Kidney epithelial cell (primary cell): ENCODE measurements at places on chromosomes 13 and 19. TPM values are rescaled to one million over a fixed set of nuclear protein-coding genes. Genes with fewer than 3 reads are reported as not detected.

The REEP6 gene
- total RNA-seq = 8.7 and 9.7 TPM in 2 replicates

The MCOLN1 gene
- total RNA-seq = 13.7 and 15.3 TPM in 2 replicates

The SLITRK5 gene
- under 0.01 TPM in 2 replicates for total RNA-seq

The ADGRE2 gene
- 0.21 and 0.27 TPM in 2 replicates for total RNA-seq

The BEST2 gene
- total RNA-seq = not detected in 2 replicates

The TNFSF11 gene
- 0.14 and 0.46 TPM in 2 replicates for total RNA-seq

DNA sequence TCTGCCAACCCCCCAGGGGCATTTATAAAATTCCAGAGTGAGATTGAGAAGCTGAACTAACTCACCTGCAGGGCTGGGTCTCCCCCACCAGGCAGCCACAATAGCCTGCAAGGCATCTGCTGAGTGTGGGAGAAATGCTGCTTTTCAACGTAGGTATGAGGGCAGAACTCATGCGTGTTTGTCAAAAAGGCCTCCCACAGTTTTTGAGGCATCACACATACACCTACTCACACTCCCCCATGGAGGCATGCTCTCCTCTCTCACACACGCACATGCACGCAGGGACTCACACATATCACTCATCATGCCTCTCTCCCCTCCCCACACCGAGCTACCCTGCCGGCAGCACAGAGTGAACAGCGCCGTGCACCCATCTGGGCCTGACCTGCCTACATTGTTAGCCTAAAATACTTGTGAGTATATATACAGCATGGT lies 390.5 kb downstream of the FGF9 start:
- no peak for DNase-seq

- no peak for DNase-seq
Measured at GRCh38 chr13:101490406-101491015, 38.0 kb downstream of the ITGBL1 start.

DNA sequence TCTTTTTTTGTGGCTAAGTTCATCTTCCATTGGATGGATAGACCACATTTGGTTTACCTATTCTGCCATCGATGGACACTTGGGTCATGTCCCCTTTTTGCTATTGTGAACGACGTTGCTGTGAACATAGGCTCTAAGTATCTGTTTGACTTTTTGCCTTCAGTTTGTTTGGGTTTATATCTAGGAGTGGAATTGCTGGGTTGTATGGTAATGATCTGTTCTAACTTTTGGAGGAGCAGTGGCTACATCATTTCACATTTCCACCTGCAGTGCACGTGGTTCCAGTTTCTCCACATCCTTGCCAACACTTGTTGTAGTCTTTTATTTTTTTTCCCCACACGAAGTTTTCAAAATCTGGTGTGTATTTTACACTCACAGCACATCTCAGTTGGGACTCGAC lies 21.7 kb downstream of the BICRA start:
- no peak for DNase-seq

DNA sequence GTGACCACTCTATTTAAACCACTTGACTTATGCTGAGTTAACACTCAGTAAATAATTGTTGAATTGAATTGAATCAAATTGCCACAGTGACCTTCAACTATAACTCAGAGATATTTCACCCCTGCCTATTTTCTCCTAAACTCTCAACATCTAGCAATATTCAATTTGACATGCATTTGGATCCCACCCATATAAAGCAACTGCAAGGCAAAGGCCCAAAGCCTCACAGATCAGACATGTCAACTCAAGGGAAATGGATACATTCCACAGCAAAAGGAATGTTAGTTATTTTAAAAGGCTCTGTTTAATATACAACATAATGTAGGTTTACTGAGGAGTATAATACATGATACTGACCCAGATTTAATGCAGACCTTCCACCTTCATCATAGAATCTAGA lies 107.4 kb downstream of the KCTD12 start:
- DNase-seq = no peak

DNA sequence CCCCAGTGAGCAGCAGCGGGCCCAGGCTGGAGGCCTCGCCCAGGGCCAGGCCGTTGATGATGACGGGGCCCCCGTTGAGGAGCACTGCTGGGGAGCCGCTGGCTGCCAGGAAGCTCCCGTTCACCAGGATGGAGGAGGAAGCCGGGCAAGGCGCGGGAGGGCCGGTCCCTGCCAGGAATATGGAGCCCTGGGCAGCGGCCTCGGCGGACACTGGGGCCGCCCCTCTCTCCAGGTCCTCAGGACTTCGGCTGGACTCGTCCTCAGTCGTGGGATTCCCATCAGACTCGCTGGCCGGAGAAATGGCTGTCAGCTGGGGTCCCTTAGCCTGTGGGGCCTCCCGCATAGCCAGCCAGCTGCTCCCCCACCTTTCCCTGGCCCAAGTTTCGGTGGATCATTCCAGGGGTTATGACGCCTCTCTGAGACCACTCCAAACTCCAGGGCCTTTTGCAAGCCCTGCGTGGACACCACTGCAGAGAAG lies 2.1 kb downstream of the SIX5 start:
- no peak for DNase-seq

- DNase-seq = no peak
Measured at GRCh38 chr13:50144246-50145160, 129.3 kb downstream of the KCNRG start.

DNA sequence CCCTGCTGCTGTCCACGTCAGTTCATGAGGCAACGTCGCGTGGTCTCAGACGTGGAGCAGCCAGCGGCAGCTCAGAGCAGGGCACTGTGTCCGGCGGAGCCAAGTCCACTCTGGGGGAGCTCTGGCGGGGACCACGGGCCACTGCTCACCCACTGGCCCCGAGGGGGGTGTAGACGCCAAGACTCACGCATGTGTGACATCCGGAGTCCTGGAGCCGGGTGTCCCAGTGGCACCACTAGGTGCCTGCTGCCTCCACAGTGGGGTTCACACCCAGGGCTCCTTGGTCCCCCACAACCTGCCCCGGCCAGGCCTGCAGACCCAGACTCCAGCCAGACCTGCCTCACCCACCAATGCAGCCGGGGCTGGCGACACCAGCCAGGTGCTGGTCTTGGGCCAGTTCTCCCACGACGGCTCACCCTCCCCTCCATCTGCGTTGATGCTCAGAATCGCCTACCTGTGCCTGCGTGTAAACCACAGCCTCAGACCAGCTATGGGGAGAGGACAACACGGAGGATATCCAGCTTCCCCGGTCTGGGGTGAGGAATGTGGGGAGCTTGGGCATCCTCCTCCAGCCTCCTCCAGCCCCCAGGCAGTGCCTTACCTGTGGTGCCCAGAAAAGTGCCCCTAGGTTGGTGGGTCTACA lies 6.6 kb downstream of the FSTL3 start:
- no peak for DNase-seq

GRCh38 chr19:18203863-18204393 lies at the start of gene RAB3A:
TSS of gene RAB3A (minus strand) at chr19:18204042. CDS start at chr19:18202740, 1,302 bp downstream.
- peak; percentile 100 for DNase-seq

DNA sequence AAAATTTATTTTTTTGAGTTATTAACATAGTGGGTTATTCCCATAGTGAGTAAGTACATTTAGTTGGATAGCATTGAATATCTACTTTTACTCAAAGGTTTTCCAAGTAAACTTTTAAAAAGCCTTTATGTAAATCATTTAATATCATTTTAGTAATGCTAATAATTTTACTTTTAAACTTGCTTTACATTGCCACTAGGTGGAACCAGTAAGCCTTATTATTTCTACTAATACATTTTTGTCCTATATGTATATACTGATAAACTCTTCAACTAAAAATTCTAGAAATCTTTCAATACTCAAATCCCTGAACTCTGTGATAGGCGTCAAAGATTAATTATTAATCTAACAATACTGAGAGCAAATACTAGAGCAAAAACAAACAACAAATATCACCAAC lies 1709.2 kb upstream of the PCDH20 start:
- no peak for DNase-seq

DNA sequence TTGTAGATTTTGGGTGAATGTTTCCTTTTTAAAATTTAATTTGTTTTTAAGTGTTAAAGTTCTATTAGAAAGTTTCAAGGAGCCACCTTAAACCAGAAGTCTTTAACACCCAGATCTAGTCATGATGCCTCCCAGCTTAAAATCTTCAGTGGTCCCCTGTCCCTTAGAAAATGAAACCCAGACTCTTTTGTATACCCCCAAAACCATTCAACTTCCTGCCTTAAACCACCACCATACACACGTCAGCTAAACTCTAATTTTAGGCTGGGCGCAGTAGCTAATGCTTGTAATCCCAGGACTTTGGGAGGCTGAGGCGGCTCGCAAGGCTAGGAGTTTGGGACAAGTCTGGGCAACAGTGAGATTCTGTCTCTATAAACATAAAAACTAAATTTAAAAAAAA lies 37.9 kb downstream of the N4BP2L1 start:
- no peak for DNase-seq

- DNase-seq = no peak
Measured at GRCh38 chr13:84962849-84963248, 836.4 kb downstream of the SLITRK6 start.

DNA sequence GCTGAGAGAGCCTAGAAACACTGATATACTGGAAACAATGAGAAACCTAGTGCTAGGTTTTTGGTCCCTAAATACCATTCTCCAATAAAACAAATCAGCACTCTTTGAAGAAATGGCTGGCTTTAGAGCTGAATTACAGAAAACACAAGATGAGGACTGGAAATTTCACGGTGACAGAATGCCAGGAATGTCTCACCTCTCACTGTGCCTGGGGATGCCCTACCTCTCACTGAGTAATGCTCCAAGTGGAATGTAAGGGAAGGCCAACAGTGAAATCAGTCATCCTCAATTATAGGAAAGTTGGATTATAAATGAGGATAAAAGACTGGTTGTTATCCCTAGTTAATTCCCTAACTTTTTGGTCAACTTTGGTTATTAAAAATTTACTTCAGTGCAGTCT lies 259.0 kb downstream of the NALCN start:
- peak; percentile 9 for DNase-seq

DNA sequence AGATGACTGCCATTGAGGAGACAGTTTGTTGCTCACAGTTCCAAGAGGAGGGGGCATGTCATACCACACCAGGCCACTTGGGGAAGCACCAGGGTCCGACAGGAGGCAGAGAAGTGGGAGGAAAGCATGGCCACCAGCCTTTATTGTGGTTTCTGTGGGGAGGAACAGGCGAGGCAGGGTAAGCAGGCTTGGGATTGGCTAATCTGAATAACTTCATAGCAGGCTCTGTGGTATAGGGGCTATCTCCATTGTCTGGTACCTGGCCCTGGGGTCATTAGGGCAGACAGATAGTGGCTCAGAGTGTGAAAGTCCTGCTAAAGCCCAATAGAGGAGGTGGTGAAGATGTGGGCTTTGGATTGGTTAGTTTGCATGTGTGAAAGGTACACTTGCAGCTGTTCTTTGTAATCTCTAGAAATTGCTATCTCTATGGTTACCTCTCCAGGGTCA lies 35.5 kb downstream of the CBY2 start:
- DNase-seq = no peak

DNA sequence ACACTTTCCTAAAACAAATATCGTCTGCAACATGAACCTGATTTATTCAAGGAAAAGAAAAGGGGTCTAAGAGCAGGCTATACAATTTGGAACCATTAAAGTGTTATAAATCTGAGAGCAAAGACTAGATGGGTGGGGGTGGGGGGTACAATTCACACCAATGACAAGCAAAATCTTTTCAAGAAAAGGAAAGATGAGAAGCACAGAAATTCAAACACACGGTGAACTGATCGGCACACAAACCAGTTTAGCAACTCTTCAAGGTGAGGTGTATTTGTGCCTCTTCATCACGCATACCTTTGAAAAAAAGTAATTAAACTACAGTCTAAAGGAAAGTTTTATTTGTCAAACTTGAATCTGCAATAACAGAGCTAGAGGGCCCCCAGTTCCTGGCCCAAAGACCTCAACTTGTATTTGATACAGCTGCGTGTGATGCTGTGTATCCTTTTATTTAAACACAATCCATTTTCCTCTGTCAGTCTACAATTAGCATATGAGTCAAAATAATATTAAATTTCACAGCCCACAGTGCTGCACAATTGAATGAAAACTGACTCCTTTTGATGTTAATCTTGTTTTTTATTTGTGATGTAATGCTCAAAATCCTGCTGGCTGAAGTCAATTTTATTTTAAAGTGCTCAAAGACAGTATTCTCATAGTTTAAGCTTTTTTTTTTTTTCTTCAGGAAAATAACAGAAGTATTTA lies 14.2 kb downstream of the EFNB2 start:
- no peak for DNase-seq

DNA sequence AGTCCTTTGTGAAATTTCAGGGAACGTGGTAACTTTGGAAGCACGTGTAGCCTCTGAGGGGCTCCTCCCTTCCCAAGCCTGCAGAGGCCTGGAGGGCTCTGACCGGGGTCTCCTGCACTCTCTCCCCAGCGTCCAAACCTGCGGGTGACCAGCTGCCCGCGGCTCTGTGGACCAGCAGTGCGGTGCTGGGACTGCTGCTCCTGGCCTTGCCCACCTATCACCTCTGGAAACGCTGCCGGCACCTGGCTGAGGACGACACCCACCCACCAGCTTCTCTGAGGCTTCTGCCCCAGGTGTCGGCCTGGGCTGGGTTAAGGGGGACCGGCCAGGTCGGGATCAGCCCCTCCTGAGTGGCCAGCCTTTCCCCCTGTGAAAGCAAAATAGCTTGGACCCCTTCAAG lies 2.7 kb upstream of the TPGS1 start:
- DNase-seq = no peak

DNA sequence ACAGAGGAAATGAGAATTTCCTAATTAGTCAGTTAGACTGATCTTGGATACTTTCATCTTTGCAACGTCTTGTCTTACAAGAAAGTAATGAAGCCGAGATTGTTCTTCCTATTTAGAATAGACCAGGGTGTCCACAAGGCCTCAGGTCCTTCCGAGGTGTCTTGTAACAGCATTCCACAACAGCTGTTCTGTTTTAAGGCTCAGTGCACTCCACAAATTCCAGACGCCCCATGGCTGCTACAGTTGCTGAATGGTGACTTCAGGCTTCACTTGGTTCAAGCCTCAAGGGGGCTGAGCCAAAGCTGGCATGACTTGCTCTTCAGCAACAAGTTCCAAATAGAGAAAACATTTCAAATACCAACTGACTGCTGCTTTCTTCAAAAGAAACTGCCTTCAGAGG lies 143.4 kb downstream of the SHISA2 start:
- DNase-seq = peak; percentile 57

- DNase-seq = no peak
Measured at GRCh38 chr19:53892981-53893325, 11.0 kb downstream of the PRKCG start.

GRCh38 chr13:70841240-70842061 lies 733.2 kb upstream of the KLHL1 start:
- no peak for DNase-seq

DNA sequence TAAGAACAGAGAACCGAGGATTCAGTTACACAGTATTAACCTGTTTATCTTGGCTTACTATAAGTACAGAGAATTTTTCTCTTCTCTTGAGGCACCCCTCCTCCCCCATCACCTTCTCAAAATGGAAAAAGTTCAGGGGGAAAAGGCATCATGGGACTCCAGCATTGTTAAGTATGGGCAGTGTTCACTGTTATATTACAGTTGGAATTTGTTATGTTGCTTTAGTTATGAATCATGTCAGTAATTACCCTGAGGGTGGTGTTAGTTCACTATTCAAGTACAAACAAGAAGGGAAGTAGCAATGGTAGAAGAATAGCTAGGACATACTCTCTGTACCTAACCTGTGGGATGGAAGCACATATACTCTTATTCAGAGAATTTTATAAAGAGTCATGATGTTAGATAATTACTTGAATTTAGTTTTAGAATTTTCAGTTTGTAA lies 12.0 kb downstream of the LPAR6 start:
- no peak for DNase-seq
